ENCODE measurements at places on chromosomes 3 and 15. TPM values are rescaled to one million over a fixed set of nuclear protein-coding genes. Genes with fewer than 3 reads are reported as not detected.

Gene CNTN4
- 6.8 TPM for total RNA-seq

Gene ARL14
- total RNA-seq = not detected

Gene CHRFAM7A
- total RNA-seq = 1.2 TPM

Gene UBE2Q2
- 32.6 TPM for total RNA-seq

Gene P2RY13
- total RNA-seq = 1.7 TPM

Gene NOX5
- total RNA-seq = 0.06 TPM

Gene CCR4
- 0.25 TPM for total RNA-seq

Gene CCR9
- total RNA-seq = not detected

Gene GPR27
- total RNA-seq = 5.4 TPM

Gene GOLGA8J
- not detected for total RNA-seq

Gene PP2D1
- not detected for total RNA-seq

Gene CFAP100
- not detected for total RNA-seq

Gene HRG
- total RNA-seq = 0.22 TPM

Gene EXD1
- not detected for total RNA-seq

Gene TLR9
- total RNA-seq = 0.09 TPM

Data from right cardiac atrium (tissue), 5 donors.